ENCODE measurements at places on chromosomes 3 and 15. TPM values are rescaled to one million over a fixed set of nuclear protein-coding genes. Genes with fewer than 3 reads are reported as not detected.

- DNase-seq, result no peak
- H3K36me3 ChIP-seq, result no peaks in the 10 kb centered on the region
- peaks cover 60% of the 10 kb centered on the region for H3K27me3 ChIP-seq
Observed at GRCh38 chr3:42500909-42501308, 1.5 kb upstream of the VIPR1 start.

DNA sequence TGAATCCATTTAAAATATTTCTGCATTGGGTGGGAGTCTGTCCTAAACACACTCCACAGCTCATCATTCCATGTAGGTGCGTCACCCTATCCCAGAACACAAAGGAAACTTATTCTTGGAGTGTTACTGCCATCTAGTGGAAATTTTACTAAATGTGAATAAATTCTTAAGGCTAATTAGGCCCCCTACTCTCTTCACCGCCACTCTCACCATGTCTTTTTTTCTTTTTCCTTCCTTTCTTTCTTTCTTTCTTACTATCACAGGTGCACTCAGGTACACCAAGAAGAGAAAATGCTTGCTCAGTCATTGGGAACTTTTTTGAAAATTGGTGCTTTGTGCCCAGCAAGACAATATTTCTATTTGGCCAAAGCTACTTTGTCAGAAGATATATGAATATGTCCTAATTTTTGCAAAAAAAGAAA is 26.4 kb upstream of the ATP8B4 start:
- peak; percentile 78 for DNase-seq
- no peak overlapping the region for H3K27ac ChIP-seq
- H3K4me3 ChIP-seq, result peak overlapping the region; percentile 36
- H3K27me3 ChIP-seq, result no peaks in the 10 kb centered on the region
- H3K4me1 ChIP-seq, result peaks cover 16% of the 10 kb centered on the region

DNA sequence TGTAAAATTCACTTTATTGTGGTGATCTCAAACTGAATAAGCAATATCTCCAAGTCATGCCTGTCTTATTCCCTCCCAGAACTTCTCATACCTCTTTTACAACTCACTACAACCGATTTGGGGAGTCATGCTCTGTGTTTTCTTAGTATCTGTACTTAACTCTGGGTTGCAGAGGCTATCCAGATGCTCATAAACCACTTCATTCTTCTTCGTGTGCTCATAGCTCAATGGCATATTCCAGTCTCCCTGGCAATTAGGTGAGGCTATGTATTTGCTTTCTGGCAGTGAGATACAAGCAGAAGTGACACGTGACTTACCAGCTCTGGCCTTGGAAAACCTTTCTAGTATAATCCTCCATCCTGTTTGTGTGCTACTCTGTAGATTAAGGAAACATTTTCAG is 360.9 kb downstream of the ZNF385D start:
- H3K4me3 ChIP-seq, result no peak overlapping the region
- no peaks in the 10 kb centered on the region for H3K27me3 ChIP-seq
- H3K4me1 ChIP-seq, result no peaks in the 10 kb centered on the region
- no peak for DNase-seq

GRCh38 chr3:67808906-67809305 is 154.5 kb upstream of the SUCLG2 start:
- H3K4me1 ChIP-seq, result no peaks in the 10 kb centered on the region
- no peak overlapping the region for H3K4me3 ChIP-seq
- H3K27me3 ChIP-seq, result no peaks in the 10 kb centered on the region
- DNase-seq, result no peak

DNA sequence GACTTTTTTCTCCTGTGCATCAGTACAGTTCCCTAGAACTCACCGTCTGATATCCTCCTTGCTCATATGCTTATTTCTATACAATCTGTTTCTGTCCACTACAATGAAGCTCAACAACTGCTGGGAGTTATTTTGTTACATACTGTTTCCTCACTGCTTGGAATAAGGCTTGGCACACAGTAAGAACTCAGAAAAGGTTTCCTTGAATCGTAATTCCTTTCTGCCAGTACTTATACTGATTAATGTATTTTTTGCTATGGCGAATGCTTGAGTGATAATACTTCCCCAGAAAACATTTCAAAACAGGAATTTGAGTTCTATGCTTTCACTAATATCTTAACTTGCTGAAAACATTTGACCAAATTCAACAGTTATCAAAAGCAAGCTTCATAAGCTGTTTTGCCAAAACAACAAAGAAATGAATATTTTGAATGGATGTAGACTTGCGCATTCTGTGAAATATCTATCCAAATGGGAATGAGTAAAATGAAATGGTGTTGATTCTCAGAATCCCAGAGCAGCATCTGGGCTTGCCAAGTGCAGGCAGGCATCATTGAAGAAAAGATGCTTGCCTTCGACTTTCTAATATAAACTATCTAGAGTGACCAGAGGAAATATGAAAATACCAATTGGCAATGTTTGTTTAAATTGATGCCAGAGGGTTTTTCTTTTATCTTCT is 286.3 kb downstream of the RAP2B start:
- H3K4me3 ChIP-seq, result no peak overlapping the region
- no peaks in the 10 kb centered on the region for H3K4me1 ChIP-seq
- no peak for DNase-seq
- H3K36me3 ChIP-seq, result no peaks in the 10 kb centered on the region
- no peak overlapping the region for H3K27ac ChIP-seq

DNA sequence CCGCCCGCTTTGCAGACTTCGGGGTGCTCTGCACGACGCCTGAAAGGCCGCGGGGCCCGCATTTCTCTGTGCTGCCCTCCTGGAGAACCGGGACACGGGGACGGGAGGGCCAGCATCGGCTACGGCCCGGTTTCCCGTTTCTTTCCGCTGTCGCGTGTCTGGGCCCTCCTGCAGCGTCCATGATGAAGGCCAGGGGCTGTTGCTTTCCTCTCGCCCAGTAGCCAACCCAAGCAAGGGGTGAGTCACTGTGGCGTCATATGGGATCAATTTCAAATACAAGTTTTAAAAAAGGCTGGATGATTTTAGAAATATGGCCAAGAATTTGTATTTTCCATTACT is 435 bp downstream of the SLC35G2 start:
- DNase-seq, result peak; percentile 16
- peaks cover 31% of the 10 kb centered on the region for H3K4me1 ChIP-seq
- H3K27me3 ChIP-seq, result no peaks in the 10 kb centered on the region
- H3K27ac ChIP-seq, result peak overlapping the region; percentile 71
- no peaks in the 10 kb centered on the region for H3K36me3 ChIP-seq

DNA sequence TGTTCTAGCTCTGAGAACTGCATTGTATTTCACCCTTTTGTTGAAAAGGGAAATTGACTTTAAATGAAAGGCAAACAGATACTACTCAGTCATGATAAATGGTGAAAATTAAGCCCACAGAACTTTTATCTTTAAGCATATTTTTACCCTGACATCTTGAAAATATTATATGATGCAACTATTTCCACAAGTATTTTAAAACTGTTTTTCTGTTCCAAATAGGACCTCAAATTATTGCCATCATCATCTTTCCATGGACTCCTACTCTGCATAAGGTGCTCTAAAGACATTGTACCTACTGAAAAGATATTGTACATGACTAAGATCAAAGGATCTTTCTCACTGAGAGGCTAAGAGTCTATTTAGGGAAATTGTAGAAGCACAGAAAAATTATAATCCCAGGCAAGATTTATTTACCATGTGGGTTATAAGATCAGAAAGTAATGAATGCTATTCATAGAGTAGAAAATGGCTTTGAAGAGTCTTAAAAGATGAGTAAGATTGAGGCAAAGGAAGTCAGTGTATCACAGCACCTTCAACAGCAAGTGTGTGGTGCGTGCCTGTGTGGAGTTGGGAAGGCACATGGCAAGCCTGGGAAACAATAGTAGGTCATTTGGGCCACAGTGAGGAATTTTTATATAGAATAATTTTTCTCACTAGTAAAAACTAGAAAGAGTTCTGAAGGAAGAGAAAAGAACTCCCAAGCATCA is 68.8 kb downstream of the VGLL3 start:
- H3K4me3 ChIP-seq, result no peak overlapping the region
- no peak overlapping the region for H3K27ac ChIP-seq
- H3K36me3 ChIP-seq, result no peaks in the 10 kb centered on the region
- no peaks in the 10 kb centered on the region for H3K27me3 ChIP-seq
- DNase-seq, result no peak

- no peak overlapping the region for H3K4me3 ChIP-seq
- H3K27ac ChIP-seq, result no peak overlapping the region
- H3K27me3 ChIP-seq, result no peaks in the 10 kb centered on the region
- H3K4me1 ChIP-seq, result no peaks in the 10 kb centered on the region
- H3K36me3 ChIP-seq, result no peaks in the 10 kb centered on the region
- DNase-seq, result peak; percentile 7
Observed at GRCh38 chr3:28301688-28302087, 46.8 kb upstream of the ZCWPW2 start.

The ARNT2 gene
- 1.7 TPM for polyA plus RNA-seq

- no peaks in the 10 kb centered on the region for H3K4me1 ChIP-seq
- no peak overlapping the region for H3K4me3 ChIP-seq
- no peaks in the 10 kb centered on the region for H3K36me3 ChIP-seq
- H3K27ac ChIP-seq, result no peak overlapping the region
- DNase-seq, result no peak
Observed at GRCh38 chr15:35775471-35775870, 229.5 kb upstream of the DPH6 start.

DNA sequence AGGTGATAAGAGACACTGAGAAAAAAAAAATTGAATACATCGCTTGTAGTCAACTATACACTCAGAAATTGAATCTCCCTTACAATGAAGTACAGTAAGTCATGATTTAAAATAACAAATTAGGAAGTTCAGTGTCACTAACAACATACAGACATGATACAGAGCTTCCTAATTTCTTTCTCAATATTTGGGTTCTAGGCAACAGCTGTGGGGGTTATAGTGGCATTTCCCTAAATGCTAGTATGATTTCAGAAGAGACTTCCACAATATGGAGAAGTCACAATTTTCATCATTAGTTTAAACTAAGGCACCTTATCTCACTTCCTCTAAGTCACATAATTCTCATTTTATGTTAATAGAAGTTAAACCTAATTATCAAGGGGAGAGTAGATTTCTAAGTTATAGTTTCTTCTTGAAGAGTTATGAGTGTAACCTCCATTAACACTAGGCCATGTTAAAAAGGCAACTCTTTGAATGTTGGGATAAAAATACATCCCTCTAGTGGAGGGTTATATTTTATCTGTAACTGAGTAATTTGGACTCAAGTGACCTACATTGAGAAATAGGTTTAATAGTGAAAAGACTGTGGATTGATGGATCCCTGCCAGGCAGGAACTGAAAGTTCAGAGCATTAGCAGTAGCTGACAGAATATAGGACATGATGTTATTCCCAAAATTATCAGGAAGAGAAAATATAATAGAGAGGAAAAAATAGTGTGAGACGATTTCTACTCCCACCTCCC is 286.0 kb upstream of the SUCLG2 start:
- DNase-seq, result no peak
- H3K4me3 ChIP-seq, result no peak overlapping the region
- H3K4me1 ChIP-seq, result no peaks in the 10 kb centered on the region
- no peaks in the 10 kb centered on the region for H3K36me3 ChIP-seq

DNA sequence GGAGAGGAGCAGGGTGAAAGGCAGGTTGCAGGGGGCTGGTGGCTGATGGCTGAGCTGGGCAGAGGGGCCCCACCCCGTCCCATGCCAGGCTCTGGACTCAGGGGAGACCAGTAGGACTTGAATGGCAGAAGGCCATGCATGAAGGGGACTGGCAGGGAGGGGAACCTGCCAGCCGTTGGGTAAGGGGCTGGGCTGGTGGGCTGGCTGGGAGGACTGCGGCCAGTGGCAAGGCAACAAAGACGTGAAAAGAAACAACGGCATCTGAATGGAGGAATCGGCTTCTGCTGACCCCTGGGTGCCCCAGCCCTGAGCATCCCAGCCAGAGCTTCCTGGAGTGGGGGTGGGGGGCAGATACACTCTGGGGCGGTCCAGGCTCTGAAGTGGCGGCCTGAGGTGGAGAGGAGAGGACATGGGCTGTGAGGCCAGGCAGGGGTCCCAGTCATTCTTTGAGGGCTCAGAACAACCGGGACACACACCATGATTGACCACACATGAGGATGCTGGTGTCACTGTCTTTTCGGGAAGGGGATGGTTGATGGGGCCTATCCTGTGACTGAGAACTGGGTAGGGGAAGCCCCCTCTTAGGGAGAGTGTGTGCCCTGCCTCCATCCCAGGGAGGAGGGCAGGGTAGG is 11.7 kb downstream of the GLYCTK start:
- H3K36me3 ChIP-seq, result no peaks in the 10 kb centered on the region
- no peak for DNase-seq
- peak overlapping the region; percentile 45 for H3K4me3 ChIP-seq
- H3K27ac ChIP-seq, result no peak overlapping the region
- no peaks in the 10 kb centered on the region for H3K27me3 ChIP-seq

DNA sequence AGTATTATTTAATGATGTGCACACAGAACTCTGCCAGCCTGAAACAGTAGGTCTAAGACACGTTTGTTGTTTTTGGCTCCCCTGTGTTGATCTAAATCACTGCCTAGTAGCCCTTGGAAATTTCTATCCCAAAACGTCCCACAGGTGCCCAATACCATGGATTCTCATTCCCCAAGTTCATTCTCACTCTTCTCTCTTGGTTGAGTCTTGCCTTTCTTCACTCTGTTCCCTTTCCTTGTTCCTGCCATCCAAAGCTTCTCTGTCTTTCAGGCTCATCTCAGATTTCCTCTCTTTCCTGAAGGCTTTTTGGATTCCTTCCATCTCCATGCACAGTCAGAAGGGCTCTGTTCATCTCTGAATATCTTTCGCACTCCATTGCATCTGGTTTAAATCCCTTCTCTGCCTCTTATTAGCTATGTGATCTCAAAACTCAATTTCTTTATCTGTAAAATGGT is 54.2 kb downstream of the PPARG start:
- no peaks in the 10 kb centered on the region for H3K27me3 ChIP-seq
- H3K4me3 ChIP-seq, result no peak overlapping the region
- no peaks in the 10 kb centered on the region for H3K4me1 ChIP-seq
- no peak overlapping the region for H3K27ac ChIP-seq
- no peak for DNase-seq

DNA sequence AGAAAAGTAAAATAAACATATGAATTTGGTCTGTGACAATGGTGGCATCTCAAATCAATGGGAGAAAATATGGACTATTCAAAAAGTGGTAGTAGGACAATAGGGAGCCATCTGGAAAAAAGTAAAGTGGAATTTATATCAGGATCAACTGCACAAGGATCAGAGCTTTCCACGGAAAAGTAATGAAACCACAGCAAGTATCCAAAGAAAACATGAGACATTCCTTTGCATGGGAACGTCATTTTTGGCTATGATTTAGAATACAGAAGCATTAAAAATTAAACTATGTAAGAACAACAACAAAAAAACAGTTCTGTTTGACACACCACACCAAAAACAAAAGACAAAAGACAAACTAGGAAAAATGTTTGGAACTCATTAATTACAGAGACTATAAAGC is 18.7 kb downstream of the CRBN start:
- peaks cover 69% of the 10 kb centered on the region for H3K36me3 ChIP-seq
- no peak overlapping the region for H3K27ac ChIP-seq
- H3K4me3 ChIP-seq, result no peak overlapping the region

GRCh38 chr3:112640276-112640929 is 540 bp downstream of the CCDC80 start:
- no peaks in the 10 kb centered on the region for H3K36me3 ChIP-seq
- H3K4me1 ChIP-seq, result no peaks in the 10 kb centered on the region
- no peak overlapping the region for H3K27ac ChIP-seq
- H3K27me3 ChIP-seq, result peaks cover 3% of the 10 kb centered on the region

Measured in HepG2 (cell line).